Natural killer cell (primary cell): ENCODE measurements at places on chromosomes 5 and 9. TPM values are rescaled to one million over a fixed set of nuclear protein-coding genes. Genes with fewer than 3 reads are reported as not detected.

GRCh38 chr9:112188884-112189283, 13.8 kb upstream of the SUSD1 start:
- DNase-seq = no peak
- H3K4me3 ChIP-seq = no peak overlapping the region
- H3K4me1 ChIP-seq = no peaks in the 10 kb centered on the region
- no peaks in the 10 kb centered on the region for H3K36me3 ChIP-seq
- no peaks in the 10 kb centered on the region for H3K27me3 ChIP-seq

The GKAP1 gene
- total RNA-seq = 5.6 TPM

DNA sequence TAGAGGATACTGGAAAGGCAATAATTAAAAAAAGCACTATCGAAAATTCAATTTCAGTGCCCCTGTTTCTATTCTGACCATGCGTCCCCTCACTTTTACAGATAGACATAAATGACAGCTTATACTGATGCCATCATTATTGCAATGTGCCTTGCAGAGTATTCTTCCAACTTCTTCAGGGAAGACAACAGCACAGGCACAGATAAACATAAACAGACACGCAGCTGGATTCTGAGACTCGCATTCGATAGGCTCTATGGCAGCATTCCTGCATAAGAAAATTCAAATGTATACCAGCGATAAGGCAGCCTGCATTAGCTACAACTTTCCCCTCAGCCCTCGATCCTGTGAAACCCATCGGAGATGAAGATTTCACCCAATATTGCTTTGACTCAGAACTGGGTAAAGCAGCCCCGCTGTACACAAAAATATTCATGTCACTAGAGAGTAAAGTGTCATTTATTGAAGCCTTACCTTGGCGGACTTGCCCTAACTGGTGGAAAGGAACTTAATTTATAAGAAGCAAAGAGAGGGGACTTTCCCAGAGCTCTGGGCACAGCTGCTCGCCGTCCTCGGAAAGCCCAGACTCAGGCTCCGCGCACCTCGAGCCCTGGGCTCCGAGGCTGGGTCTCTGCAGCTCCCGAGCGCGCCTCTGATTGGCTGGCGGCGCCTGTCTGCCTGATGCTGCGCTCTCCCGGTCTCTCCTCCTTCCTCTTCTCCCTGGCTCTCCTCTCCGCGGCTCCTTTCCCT, at the start of gene CDH18:
Gene CDH18, minus strand, starts transcription at position 589 of the 750 bp plus-strand sequence. CDS start 149,214 bp downstream, outside the sequence.
- DNase-seq = no peak
- no peak within 1 kb of the TSS for H3K27ac ChIP-seq
- no peak within 1 kb of the TSS for H3K4me3 ChIP-seq
- no peaks in the 10 kb centered on the region for H3K36me3 ChIP-seq
- H3K27me3 ChIP-seq = no peaks in the 10 kb centered on the region
- H3K4me1 ChIP-seq = no peaks in the 10 kb centered on the region

The SPINK7 gene
- total RNA-seq = not detected

GRCh38 chr5:134103397-134103796, 11.1 kb upstream of the TCF7 start:
- no peaks in the 10 kb centered on the region for H3K27me3 ChIP-seq
- no peak overlapping the region for H3K4me3 ChIP-seq
- no peak overlapping the region for H3K27ac ChIP-seq
- H3K36me3 ChIP-seq = no peaks in the 10 kb centered on the region
- peaks cover 93% of the 10 kb centered on the region for H3K4me1 ChIP-seq
- DNase-seq = peak; percentile 79

The DNAJB5 gene
- 1.1 TPM for total RNA-seq

The SPATA6L gene
- 4.3 TPM for total RNA-seq

The OBP2B gene
- total RNA-seq = not detected

The FREM1 gene
- total RNA-seq = not detected

DNA sequence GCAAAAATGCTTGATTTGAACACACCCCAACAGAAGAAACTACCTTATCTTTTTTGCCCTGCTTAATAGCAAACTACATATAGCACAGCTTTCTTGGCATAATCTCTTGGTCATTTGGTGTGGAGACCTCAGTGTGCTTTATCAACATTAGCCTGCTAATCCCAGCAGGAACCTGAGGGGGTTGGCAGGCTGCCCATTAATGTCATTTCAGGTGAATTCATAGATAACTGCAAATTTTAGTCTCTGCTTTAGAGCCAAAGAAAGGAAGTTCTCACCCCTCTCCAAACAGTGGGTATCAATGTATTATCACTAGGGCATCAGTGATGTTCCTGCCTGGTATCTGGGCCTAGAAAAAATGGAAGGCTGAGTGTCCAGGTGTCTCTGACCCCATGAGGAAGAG, 489.0 kb downstream of the NTRK2 start:
- H3K27me3 ChIP-seq = no peaks in the 10 kb centered on the region
- H3K4me3 ChIP-seq = no peak overlapping the region
- H3K36me3 ChIP-seq = no peaks in the 10 kb centered on the region
- H3K4me1 ChIP-seq = no peaks in the 10 kb centered on the region
- DNase-seq = no peak
- no peak overlapping the region for H3K27ac ChIP-seq

The NOTCH1 gene
- total RNA-seq = 126 TPM

The PIGO gene
- 23.6 TPM for total RNA-seq

DNA sequence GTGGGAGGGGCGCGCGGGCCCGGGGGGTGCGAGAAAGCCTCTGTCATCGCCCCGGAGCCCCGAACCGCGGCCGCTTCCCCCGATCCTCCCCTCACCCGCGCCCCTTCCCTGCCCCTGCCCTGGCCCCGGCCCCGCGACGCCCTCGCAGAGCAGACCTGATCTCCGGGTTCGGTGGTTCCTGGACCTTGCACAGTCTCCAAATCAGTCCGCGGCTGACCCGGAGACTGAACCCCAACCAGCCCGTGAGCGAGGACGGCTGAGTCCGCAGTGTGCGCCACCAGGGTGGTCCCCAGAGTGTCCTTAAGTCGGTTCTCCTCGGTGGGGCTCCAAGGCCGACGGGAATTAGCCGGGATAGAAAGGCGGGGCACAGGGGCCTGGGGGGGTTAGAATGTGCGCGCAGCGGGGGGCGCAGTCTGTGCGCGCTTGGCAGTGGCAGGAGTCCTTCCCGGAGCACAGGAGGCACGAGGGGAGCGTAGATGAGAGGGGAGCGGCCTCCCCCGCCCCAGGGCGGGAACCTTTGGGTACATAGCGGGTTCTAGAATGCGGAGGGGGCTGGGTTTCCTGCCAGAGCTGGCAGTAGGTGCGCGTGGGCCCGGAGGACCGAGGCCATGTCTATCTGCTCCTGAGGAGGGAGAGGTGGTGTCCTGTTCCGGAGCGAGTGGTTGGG, 779 bp downstream of the PKN3 start:
- peak overlapping the region; percentile 46 for H3K4me3 ChIP-seq
- no peak overlapping the region for H3K27ac ChIP-seq
- peaks cover 19% of the 10 kb centered on the region for H3K4me1 ChIP-seq
- no peaks in the 10 kb centered on the region for H3K36me3 ChIP-seq

GRCh38 chr9:96320749-96321280, 18.8 kb upstream of the HSD17B3 start:
- H3K4me3 ChIP-seq = no peak overlapping the region
- no peaks in the 10 kb centered on the region for H3K36me3 ChIP-seq
- H3K27ac ChIP-seq = no peak overlapping the region
- no peak for DNase-seq
- no peaks in the 10 kb centered on the region for H3K4me1 ChIP-seq

GRCh38 chr9:69421908-69422801, 97.1 kb downstream of the ENTREP1 start:
- H3K36me3 ChIP-seq = no peaks in the 10 kb centered on the region
- no peak overlapping the region for H3K27ac ChIP-seq
- DNase-seq = peak; percentile 71
- H3K4me3 ChIP-seq = no peak overlapping the region

The PCDHGB7 gene
- 1.6 TPM for total RNA-seq

The HSD17B4 gene
- 51.9 TPM for total RNA-seq

GRCh38 chr9:134328341-134328840, 2.1 kb downstream of the RXRA start:
- peaks cover 10% of the 10 kb centered on the region for H3K27me3 ChIP-seq
- peaks cover 40% of the 10 kb centered on the region for H3K4me1 ChIP-seq
- H3K36me3 ChIP-seq = no peaks in the 10 kb centered on the region
- no peak for DNase-seq
- no peak overlapping the region for H3K4me3 ChIP-seq
- no peak overlapping the region for H3K27ac ChIP-seq

DNA sequence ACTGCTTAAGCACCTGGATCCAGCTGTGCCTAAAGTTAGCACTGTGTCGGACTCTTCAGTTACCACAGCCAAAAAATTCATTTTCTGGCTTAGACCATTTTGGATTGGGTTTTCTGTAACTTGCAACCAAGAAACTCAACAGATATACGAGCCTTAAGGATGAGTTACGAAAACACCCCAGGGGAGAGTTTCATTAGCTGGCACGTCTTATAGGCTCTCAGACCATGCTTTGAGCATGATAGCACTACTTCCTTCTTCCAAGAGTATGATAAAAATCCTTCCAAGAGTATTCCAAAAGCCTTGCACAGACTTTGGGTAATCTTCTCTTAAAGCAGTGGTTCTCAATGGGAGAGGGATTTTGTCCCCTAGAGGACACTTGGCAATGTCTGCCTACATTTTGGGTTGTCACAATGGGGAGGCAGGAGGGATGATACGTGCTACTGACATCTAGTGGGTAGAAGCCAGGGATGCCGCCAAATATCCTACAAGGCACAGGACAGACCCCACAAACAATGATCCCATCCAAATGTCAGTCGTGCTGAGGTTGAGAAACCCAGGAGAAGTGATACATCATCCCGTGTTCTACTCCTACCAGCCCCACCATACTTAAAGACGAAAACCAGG, 64.8 kb downstream of the SMIM23 start:
- no peaks in the 10 kb centered on the region for H3K36me3 ChIP-seq
- H3K27ac ChIP-seq = no peak overlapping the region
- DNase-seq = no peak

The PCDHB8 gene
- total RNA-seq = not detected

GRCh38 chr9:107237873-107238272, 45.2 kb upstream of the RAD23B start:
- H3K36me3 ChIP-seq = no peaks in the 10 kb centered on the region
- no peak overlapping the region for H3K27ac ChIP-seq
- no peaks in the 10 kb centered on the region for H3K4me1 ChIP-seq
- no peaks in the 10 kb centered on the region for H3K27me3 ChIP-seq

GRCh38 chr9:133709691-133710571, 28.2 kb downstream of the SARDH start:
- no peaks in the 10 kb centered on the region for H3K27me3 ChIP-seq
- H3K36me3 ChIP-seq = no peaks in the 10 kb centered on the region
- DNase-seq = no peak
- no peak overlapping the region for H3K27ac ChIP-seq
- no peak overlapping the region for H3K4me3 ChIP-seq

DNA sequence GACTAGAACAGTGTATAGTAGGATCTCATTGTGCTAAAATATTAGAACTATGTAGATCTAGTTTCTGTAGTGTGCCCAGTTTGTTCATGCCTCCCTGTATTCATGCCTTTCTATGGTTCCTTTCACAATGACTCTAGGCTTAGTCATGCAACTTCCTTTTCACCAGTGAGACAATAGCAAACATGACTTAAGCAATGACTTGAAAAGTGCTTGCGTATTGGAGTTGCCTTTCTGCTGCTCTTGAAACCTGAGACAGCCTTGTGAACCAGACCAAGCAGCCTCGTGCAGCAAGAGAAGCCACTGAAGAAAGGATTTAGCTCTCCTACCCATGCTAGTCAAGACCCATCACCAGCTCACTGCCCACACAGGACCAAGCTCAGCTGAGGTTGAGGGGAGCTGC, 294.5 kb upstream of the TAS2R1 start:
- H3K36me3 ChIP-seq = no peaks in the 10 kb centered on the region
- no peak for DNase-seq
- H3K27me3 ChIP-seq = no peaks in the 10 kb centered on the region

GRCh38 chr5:143980506-143980905, 168.5 kb downstream of the HMHB1 start:
- H3K4me1 ChIP-seq = no peaks in the 10 kb centered on the region
- H3K27me3 ChIP-seq = peaks cover 2% of the 10 kb centered on the region
- H3K4me3 ChIP-seq = no peak overlapping the region
- DNase-seq = no peak
